Activated CD8-positive, alpha-beta memory T cell treated with anti-CD3 and anti-CD28 coated beads for 1 hour (primary cell): ENCODE measurements at places on chromosomes 4 and X.

- DNase-seq: no peak
These were observed 2.8 kb downstream of the GK start for GRCh38 chrX:30655991-30656390.

DNA sequence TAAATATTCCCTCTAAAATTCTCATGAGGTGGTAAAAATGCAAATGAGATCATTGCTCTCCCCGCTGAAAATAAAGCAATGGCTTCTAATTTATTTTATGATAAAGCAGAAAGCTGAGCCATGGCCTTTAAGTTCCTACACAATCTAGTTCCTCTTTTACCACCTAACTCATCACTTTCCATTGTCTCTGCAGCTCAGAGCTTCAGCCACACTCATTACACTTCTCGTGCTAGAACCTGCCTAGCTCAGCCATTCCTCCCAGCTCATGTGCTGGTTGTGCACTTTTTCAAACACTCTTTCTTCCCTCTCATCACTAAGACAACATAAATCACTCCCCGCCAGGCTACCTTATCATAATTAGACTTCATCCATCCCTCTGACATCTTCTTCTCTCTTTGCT lies 1112.1 kb upstream of the PRKX start:
- DNase-seq: no peak

- no peak for DNase-seq
These were observed 91.4 kb downstream of the CLNK start for GRCh38 chr4:10593130-10593529.

GRCh38 chrX:70444326-70444945 lies at the start of gene DLG3:
Gene DLG3, plus strand, starts transcription at chrX:70444835. Its CDS starts 367 bp downstream, at chrX:70445202.
- no peak for DNase-seq

DNA sequence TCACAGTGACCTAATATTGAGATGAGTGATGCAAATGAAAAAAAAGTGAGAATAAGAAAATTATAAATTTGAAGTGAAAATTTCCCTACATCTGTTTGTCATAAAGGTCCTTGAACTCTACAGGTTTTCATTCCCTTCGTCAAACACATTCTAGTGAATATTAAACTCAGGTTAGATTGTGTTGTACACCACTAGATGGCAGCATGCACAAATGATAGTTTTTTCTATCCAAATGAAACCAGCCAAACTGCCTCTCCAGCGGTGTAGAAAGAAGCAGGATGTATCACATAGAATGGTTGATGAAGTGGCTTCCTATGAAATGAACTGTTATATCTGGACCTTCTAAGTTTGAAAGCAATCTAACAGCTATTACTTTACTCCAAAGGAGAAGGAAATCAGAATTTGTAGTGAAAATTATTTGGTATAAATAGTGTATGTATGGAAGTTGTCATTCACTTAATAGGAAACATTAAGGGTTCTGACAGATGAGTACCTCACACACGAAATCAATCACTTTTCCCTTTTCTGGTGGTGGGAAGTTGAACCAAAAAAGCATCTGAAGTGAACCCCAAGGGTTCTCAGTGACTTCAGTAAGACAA lies 382.7 kb downstream of the UNC5C start:
- DNase-seq: no peak

GRCh38 chrX:15143825-15144121 lies 126.1 kb downstream of the ASB9 start:
- DNase-seq: no peak
